ENCODE measurements at places on chromosomes 1 and 21.
A peak's percentile ranks its signal among the peaks of the same experiment; 100 is the strongest.

- no peak for DNase-seq
These were observed 961 bp upstream of the VCAM1 start for GRCh38 chr1:100718581-100718980.

DNA sequence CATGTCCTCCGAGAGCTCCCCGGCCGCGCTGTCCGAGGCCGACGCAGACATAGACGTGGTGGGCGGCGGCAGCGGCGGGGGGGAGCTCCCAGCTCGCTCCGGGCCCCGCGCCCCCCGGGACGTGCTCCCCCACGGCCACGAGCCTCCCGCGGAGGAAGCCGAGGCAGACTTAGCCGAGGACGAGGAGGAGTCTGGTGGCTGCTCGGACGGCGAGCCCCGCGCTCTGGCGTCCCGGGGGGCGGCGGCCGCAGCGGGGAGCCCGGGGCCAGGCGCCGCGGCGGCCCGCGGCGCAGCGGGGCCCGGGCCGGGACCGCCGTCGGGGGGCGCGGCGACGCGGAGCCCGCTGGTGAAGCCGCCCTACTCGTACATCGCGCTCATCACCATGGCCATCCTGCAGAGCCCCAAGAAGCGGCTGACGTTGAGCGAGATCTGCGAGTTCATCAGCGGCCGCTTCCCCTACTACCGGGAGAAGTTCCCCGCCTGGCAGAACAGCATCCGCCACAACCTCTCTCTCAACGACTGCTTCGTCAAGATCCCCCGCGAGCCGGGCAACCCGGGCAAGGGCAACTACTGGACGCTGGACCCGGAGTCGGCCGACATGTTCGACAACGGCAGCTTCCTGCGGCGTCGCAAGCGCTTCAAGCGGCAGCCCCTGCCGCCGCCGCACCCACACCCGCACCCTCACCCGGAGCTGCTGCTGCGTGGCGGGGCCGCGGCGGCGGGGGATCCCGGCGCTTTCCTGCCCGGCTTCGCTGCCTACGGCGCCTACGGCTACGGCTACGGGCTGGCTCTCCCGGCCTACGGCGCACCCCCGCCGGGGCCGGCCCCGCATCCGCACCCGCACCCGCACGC is 547 bp downstream of the FOXD2 start:
- no peak for DNase-seq

DNA sequence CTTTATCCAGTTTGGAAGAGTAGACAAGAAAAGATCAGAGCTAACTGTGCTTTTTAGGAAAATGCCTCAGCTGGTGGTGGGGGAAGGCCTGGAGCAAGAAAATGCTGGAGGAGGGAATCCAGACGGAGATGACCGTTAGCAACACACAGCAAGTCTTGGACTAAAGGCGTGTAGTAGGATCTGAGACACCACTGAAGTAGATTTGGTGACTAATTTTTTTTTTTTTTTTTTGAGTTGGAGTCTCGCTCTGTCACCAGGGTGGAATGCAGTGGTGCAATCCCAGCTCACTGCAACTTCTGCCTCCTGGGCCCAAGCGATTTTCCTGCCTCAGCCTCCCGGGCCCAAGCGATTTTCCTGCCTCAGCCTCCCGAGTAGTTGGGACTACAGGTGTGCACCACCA is 41.2 kb downstream of the LPAR3 start:
- no peak for DNase-seq

- DNase-seq = no peak
These were observed 37.5 kb downstream of the NEXN start for GRCh38 chr1:77925956-77926355.

DNA sequence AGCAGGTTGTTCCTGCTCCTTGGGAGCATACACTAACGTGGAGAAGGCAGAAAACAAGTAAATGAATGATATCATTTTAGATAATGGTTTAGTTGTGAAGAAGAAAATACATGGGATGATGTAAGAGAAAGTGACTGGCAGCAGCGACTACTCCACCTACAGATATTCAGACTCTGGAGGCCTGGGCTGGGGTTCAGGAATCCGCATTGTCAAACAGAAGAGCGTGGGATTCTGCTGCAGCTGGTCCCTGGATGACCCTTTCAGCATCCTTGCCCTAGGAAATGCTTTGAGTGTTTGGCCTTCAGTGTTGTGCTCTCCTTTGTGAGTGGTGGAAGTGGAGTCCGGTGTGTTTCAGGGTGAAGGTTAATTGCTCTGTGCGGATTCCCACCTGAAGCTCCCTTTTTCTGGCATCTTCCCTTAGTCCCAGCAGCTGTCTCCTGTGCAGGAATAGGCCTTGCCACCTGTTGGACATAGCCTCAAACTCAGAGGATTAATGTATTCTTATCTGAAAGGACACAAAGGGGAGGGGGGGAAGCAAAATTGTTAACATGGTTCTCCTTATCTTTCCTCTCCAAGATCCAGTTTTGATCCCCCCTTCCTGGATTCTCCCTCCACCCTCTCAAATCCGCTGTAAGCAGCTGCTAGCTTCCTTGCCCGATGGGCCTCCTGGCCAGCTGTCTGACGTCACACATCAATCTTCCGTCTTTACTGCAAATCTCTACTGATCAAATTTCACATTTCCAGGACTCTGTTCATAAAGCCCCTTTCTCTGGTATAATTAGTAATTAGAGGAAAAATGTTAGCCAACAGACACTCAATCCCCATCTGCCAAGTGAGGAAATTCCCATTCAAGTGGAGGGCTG is 68.3 kb upstream of the SPAG17 start:
- DNase-seq = no peak

DNA sequence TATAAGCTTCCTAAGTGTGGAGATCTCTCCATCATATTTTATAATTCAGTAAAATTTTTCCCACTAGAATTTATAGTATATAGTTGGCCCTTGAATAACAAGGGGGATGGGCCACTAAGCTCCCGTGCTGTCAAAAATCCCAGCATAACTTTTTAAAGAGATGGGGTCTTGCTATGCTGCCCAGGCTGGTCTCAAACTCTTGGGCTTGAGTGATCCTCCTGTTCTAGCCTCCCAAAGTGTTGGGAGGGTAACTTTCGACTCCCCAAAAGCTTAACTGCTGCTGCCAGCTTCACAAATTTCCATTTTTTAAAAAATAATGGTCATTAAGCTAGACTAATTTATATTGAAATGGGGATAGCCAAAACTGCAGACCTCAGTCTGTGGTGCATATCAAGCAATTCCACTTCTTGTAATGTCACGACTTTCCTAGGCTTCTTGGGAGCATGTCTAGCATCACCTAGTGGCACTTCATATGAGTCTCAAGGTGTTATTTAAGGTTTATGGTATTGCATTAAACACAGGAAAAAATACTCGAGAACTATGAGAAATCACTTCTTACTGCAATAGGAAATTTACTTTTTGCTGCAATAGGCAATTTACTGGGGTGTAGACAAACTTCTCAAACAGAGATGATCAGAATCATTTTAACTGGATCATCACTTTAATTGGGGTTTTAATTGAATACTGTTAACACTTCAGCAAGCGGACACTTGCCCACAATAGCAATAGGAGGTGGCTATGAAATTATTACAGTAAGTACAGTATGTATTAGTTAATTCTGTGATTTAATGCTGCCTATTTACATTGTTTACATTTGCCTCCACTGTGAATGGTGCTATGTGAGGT is 19.3 kb upstream of the ACTA1 start:
- no peak for DNase-seq

DNA sequence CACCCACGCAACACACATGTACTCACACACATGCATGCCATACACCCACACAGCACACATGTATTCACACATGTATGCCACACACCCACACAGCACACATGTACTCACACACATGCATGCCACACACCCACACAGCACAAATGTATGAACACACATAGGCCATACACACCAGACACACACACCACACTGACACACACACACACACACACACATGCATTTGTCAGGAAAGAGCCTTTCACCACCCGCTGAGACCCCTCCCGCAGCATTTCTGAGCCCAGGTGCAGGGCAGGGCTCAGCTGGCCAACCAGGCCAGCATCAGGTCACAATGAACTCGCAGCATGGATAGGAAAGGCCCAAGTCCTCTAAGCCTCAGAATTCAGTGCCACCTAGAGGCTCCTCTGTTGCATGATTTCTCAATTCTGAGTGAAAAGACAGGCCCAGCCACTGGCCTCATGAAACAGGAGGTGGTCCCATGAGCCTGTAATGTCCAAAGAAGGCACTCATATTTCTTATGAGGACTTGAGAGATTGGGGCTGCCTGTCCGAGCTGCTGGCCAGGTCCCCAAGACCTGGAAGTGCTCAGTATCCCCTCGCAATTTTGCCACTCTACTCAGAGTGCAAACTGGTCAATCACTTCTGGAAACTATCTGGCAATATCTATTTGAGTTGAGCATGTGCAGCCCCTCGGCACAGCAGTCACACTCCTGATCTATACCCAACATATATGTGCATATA is 57.3 kb downstream of the PSMG1 start:
- DNase-seq = no peak

DNA sequence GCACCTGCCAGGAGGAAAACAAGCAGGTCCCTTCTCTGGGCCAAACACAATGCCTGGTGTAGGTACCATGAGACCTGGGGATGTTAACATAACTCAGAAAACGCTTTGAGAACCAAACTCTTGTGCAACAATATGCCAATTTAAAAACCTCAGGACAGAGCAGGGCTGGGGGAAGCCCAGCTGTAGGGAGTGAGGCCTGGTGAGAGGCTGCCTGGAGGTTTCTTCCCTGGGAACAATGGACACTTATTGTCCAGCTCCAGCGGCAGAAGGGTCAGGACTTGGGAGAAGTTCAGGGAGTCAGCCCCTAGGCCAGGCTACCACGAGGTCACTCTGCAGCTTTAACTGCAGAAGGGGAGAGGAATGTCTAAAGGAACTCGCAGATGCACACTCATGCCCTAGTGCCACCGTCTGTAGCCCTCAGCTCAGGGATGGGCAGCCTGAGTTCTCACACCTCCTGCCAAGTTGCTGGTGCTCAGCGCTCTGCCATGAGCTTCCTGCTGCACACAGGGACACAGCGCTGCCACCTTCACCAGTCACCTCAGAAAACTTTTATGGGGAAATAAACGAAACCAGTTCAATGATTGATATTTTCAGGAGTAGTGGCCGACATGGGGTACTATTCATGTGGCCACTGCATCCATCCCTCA is 8.5 kb downstream of the GPR157 start:
- DNase-seq = no peak

- DNase-seq = no peak
These were observed 97.3 kb downstream of the TAS1R2 start for GRCh38 chr1:18761948-18762840.

GRCh38 chr1:221858818-221859611 is 117.1 kb upstream of the DUSP10 start:
- DNase-seq = no peak

GRCh38 chr1:25006770-25007169 is 76.7 kb upstream of the RUNX3 start:
- peak; percentile 23 for DNase-seq

GRCh38 chr1:10438677-10439163 is 8.5 kb downstream of the CENPS start:
- no peak for DNase-seq

DNA sequence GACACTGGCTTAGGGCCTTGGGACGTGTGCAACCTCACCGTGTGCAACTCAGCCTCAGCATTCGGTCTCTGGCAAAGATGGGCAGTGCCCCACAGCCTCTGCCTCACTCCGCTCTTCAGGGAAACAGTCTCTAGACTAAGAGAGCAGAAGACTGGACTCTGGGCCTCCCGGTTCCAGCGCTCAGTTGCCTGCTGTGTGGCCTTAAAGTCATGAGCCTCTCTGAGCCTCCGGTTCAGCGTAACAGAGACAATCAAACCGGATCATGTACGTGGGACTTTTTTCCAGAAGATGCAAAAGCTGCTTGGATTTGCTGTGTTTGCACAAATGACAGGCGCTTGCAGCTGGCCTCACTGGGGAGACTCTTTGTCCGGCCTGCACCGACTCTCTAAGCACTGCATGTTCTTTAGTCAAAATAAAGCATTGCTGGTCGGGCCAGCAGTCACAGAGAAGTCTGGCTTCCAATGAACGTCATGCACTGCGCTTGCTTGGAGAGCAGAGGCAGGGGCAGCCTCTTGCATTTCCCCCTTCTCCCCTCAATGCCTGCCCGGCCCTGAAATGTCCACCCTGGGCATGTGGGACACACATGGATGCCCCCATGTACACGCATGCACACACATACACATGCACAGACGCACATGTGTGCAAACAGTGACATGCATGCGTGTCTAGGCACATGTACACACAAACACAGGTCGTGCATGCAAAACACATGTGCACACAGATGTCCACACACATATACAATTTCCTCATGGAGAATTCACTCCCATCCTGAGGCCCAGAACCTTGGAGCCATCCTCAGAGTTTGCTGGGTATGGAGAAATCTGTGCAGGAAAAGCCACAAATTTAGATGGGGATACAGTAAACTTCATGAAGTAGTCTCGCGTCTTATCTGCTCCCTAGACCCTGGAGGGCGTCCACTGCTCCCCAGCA is 152.4 kb downstream of the PRDM16 start:
- no peak for DNase-seq

GRCh38 chr1:20686883-20687725 is 25.9 kb upstream of the DDOST start:
- no peak for DNase-seq

GRCh38 chr1:4118746-4119515 is 218.9 kb upstream of the C1orf174 start:
- DNase-seq = no peak

GRCh38 chr1:15219280-15220023 is 27.6 kb upstream of the FHAD1 start:
- DNase-seq = no peak

GRCh38 chr1:107993920-107994319 is 28.9 kb upstream of the VAV3 start:
- DNase-seq = no peak

GRCh38 chr1:23759277-23759676 is 16.0 kb downstream of the ELOA start:
- DNase-seq = no peak

- DNase-seq = no peak
These were observed at the start of gene ECE1 for GRCh38 chr1:21289700-21290545. Gene ECE1 (minus strand): TSS chr1:21290463. CDS start chr1:21290414, 49 bp downstream.

DNA sequence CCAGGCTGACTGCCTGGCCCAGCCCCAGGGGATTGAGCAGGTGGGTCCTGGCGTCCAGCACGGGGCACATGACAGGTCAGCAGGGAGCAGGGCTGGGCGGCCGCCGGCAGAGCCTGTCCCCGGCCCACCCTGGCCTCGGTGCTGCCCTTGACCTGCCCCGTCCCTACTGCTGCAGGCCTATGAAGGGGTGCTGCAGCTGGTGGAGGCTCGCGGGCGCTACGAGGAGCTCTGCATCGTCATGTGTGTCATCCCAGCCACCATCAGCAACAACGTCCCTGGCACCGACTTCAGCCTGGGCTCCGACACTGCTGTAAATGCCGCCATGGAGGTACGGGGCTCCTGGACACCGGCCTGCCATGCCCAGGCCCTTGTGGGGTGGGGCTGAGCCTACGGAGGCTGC is 15.6 kb downstream of the CFAP410 start:
- no peak for DNase-seq

DNA sequence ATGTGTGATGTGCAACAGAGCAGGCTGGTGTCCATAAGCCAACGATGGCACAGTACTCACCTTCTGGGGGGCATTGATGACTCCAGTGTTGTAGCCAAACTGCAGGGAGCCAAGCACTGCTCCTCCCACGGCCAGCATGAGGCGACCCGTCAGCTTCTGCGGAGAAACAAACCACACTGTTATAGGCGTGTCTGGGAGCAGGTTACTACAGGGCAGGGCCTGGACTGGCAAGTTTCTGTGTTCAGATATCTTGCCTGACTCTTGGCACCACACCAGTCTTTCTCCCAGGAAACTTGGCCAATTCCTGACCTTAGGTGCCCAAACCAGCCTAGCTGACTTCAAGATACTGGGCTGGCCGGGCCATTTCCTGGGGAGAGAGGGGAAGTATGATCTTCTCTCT is 15.5 kb downstream of the SLC2A1 start:
- DNase-seq = no peak

All from tibial nerve (tissue), 4 donors.